ENCODE measurements at places on chromosomes 16 and 17.
A peak's percentile ranks its signal among the peaks of the same experiment; 100 is the strongest.

- peak; percentile 23 for DNase-seq
Measured at GRCh38 chr17:45018848-45019711, 32.4 kb downstream of the DCAKD start.

DNA sequence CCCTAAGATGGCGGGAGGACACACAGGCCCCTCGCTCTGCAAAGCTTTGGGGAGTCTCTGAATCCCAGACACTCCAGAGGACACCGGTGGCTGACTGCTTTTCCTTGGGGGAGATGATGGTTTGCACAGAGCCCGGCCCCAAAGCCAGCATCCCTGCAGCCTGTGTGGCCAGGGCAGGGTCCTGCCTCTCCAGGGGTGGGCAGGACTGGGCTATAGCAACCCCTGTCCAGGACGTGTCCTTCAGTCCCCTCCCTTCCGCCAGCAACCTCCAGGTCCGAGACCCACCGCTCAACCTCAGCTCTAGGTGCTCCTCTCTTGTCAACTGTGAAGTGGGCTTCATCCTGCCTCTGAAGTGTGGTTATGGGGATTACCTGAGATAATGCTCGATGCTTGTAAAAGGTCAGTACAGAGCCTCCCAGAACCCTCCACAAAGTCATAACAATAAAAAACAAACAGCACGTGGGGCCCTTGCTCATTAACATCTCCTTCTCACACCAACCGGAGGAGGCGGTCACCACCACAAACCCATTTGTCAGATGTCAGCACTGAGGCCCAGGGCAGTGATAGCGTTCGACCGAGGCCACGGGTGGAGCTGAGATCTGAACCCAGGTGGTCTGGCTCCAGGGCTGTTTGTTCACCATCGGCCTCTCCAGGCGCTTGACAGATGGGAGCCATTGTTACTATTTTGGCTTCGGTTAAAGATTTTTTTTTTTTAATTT lies 304.8 kb downstream of the IRF8 start:
- no peak for DNase-seq

- DNase-seq = peak; percentile 37
Measured at GRCh38 chr17:7220593-7221277, 997 bp downstream of the ACADVL start.

DNA sequence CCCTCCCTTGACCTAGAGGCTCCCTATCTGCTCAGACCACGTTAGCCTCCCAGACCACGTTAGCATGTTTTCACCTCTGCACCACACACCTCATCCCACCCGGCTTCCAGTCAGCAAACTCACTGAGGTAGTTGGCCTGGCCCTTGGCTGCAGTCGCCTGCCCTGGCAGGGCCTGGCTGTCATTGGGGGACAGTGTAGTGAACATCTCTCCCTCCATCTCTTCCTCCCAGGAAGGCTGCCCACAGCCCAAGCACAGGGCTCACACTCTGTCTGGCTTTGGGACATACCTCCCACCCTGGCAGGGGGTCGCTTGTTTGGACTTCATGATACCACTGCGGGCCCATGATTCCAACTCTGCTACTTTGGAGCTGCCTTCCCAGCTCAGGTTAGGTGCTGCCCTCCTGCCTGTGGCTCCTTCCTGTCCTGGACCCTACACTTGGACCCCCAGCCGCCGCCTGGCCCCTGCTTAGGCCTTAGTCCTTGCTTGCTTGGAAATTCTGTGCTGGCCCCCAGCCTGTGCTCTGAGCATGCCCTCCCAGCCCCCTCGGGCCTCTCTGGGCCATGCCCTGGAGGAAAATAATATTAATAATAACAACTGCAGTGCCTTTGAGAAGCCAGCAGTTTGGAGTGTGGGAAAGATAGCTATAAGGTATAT lies 167.7 kb downstream of the COPRS start:
- no peak for DNase-seq

DNA sequence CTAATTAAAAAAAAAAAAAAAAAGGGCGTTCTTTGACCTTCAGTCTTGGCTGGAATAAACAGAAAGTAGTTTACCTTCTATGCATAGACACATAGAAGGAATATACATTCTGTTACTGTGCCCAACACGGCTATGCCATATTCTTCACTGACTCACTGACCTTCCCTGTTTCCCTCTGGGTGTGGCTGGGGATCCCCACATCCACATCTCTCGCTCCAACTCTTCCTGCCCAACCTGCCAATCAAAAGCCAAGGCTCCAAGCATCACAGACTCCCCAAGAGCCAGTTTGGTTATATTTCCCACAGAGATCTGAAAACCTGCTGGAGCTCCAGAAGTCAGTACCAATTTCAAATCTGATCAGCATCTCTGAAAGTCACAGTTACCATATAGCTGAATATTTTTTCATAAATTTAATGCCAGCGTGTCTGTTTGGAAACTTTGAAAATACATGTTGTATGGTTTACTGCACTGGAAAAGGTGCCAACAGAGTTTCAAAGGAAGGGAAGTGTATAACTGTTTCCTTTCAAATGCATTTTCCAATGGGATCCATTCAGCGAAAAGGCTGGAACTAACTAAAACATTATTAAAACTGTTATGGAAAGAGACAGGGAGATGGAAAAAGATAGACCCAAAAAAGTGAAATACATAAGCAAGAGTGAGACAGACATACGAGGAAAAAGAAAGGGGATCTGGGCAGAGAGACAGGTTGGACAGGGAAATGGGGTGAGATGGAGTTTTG lies 91.8 kb downstream of the SMG6 start:
- DNase-seq = no peak

DNA sequence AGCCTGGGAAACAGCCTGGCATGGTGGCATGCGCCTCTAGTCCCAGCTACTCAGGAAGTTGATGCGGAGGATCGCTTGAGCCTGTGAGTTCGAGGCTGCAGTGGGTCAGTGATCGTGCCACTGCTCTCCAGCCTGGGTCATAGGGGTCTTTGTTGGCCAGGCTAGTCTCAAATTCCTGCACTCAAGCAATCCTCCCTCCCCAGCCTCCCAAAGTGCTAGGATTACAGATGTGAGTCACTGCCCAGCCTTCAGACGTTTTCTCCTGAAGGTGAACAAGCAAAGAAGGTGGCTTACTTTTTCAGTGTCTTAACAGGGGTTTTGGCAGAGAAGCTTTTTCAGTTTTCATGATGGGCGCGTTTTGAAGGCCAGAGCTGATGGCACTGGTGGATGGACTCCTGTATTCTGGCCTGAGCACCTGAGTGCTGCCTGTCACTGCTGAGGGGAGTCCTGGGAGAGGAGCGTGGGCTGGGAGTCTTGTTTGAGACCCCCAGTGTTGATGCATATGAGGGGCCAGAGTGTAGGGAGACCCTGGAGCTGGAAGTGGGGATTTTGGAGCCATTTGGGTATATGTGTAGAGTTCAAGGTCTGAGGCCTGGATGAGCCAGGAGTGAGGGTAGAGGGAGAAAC lies 41.4 kb downstream of the FOXK2 start:
- DNase-seq = no peak

DNA sequence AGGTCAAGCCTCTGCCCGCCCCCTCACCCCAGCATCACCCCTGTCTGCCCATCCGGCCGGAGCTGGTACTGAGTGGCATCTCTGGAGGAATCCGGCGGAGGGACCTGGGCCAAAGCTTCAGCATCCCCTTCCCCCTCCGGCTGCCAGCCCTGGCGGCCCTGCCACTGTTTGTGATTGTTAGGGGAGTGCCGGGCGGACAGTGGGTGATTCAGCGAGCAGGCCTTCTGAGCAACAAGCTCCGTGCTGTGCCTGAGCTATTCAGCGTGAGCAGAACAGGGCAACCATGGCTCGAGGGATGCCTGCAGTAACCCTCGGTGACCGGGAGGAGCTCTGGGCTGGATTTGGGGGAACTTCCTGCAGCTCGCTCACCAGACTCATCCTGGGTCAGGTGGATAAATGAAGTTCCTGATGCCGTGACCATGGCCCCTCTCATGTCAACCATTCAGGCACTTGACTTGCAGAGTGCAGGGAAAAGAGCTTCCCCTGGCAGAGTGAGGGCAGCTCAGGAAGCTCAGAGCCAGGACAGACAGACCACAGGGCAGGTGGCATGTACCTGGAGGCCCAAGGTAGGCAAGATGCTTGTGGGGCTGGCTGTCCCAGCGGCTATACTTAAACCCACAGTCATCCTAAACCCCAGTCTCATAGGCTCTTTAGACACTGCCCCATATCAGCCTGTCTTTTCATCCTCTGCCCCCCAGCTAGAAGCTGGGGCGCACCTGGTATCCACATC lies 24.3 kb upstream of the MLKL start:
- DNase-seq = no peak

DNA sequence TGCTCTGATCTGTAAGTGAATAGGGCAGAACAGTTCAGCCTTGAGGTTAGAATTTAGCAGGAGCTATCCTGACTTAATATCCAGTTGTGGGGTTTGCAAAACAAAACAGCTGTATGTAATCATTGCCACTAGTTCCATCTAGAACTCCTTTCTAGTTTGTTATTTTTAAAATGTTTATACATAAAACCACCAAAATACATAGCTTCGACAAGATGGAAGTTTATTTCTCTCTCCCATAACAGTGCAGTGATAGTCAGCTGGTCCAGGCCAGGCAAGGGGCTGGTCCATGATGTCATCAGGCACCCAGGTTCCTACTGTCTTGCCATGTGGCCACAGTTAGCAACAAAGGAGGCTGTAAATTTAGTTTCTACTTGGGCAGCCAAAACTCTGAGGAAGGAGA lies 10.5 kb upstream of the PLK1 start:
- DNase-seq = no peak

DNA sequence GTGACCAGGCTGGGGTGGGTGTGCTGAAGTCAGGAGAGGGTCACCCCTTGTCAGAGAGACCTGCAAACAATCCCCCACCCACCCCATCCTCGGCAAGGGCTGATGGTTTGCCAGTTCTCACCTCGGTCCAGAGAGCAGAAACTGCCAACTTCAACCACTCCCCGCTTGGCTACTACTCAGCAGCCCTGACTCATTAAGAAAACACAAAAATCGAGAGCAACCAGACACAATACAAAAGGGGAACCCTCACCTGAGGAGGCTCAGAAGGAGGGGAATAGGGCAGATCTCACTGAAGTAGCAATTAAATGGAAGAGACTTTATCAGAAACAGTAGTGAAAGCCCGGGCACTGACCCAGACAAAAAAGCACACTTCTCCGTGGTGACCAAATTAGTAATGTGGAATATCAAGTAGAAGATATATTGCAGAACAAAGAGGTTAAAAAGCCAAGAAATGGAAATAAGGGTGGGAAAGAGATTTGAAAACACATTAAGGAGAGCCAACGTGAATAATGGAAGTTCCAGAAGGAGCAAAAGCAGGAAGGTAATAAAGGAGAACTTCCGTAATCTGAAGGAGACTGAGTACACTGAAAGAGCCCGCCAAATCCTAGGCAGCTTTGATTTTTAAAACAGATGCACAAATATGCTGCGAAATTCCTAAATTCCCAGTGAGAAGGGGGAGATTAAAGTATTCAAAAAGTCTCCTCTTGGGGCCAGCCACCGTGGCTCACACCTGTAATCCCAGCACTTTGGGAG lies 23.6 kb downstream of the CENPV start:
- DNase-seq = no peak

DNA sequence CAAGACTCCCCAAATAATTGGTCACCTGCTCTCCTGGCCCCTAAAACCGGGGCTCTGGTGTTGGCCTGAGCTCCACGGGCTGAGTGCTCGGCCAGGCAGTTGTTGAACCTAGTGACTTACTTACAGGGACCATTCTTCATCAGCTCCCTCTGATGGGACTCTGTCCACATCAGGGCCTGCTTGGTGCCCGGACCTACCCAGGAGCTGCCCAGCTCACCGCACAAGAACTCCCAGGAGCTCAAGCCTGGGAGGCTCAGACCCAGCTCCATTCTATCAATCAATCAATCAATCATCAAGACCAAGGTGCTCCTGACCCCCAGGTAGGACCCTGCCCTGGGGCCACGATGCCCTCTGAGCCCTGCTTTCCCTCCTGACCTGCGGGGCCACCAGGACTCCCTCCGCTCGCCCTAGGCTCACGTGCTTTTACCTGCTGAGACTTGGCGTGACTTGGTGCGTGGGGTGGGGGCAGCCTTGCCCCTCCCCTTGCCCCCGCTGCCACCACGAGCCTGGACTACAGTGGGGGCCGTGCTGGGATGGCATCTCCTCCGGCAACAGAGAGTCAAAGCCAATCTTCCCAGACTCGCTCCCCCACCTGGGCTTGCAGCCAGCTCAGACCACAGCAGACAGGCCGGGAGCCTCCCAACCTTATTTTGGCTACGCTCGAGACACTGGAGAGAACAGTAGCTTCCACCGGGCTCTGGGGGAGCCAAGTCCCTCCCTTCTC lies 15.7 kb downstream of the IL34 start:
- DNase-seq = no peak

GRCh38 chr17:61761827-61762226 lies 101.5 kb downstream of the BRIP1 start:
- DNase-seq = no peak

DNA sequence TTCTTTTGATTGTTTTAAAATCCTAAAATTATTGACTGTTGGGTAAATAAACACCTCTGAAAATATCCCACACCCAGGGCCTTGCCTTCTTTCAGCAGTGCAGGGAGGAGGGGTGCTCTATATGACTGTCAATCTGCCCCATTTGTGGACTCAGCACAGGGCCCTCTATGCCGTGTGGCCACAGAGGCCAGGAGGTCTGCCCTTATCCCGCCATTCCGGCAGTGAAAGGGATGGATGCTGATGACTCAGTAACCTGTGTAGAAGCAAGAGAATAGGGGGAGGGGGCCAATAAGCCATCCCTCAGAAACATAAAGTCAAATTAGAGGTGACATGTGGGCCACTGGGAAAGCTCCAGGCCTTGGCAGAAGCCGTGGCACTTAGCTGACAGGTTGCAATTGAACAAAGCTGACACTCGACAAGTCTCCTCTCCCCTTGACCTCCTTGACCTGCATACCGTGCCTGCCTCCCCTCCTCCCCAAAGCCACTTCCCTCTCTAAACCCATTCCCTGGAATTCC lies 281.4 kb upstream of the DYNLRB2 start:
- no peak for DNase-seq

GRCh38 chr17:29567554-29568330 lies 759 bp upstream of the TP53I13 start:
- peak; percentile 69 for DNase-seq

DNA sequence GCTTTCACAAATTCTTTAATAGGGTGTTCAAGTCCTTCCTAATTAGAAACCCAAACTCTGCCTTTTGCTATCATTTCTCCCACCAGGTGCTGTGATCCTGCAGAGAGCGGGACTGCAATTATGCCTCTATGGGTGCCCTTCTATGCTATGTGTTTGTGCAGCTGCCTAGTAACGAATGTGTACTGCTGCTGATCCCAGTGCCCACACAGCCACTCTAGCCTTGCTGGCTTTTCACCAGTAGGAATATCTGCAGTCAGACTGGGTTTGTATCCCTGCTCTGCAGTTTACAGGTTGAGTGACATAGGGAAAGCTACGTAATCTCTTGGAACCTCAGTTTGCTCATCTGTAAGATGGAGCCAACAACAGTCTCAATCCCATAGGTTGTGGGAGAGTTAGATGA lies 179.6 kb upstream of the IRX3 start:
- no peak for DNase-seq
